ENCODE measurements at places on chromosomes 1 and 21. TPM values are rescaled to one million over a fixed set of nuclear protein-coding genes. Genes with fewer than 3 reads are reported as not detected.

Gene CLEC20A
- not detected for total RNA-seq

DNA sequence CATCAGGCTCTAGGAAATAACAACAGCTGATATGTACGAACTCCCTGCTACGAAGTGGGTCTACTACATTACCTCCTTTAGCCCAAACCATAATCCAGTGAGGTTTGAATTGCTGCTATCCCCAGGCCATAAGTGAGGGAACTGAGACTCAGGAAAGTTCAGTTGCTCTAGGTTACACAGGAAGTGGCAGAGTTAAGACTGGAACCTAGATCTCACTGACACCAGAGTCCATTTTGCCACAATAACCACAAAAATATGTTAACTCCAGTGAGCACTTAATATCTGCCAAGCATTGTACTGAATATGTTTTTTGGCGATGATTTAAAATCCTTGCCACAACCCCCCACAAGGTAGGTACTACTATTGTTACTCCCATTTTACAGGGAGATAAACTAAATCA is 8.9 kb upstream of the TADA1 start:
- DNase-seq = no peak

Gene LCE3D
- total RNA-seq = not detected

- DNase-seq = no peak
These were observed 256.4 kb downstream of the HMCN1 start for GRCh38 chr1:185990565-185990964.

- DNase-seq = no peak
These were observed 443.6 kb downstream of the PLPP3 start for GRCh38 chr1:56135864-56136147.

Gene SNX7
- not detected for total RNA-seq

Gene RAB42
- total RNA-seq = 0.34 TPM
